Neural progenitor cell (in vitro differentiated cells): ENCODE measurements at places on chromosomes 4 and X. TPM values are rescaled to one million over a fixed set of nuclear protein-coding genes. Genes with fewer than 3 reads are reported as not detected.

GRCh38 chrX:9846631-9847030 is 60.4 kb downstream of the SHROOM2 start:
- DNase-seq = no peak

- DNase-seq = peak; percentile 7
Observed at GRCh38 chr4:25788703-25789238, 74.0 kb downstream of the SEL1L3 start.

DNA sequence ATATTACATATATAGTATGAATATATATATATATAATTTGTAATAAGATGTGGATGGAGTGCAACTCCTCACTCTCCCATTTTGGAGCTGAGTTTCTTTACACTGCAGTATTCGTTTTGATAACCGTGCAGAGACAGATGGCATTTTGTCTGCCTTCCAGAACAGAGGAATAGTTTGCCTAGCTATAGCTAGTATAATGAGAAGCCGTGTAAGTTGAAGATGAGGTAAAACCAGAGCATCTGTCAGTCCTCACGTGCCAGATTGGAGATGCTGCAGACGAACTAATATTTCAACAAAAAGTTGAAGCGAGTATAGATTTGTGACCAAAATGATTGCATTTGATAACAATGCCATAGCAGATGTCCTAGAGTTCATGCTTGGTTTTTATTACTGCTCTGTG is 180.6 kb downstream of the FMR1NB start:
- no peak for DNase-seq

FAM3A gene
- 4.5 and 16.8 TPM in 2 replicates for total RNA-seq

GRCh38 chr4:77065382-77065781 is 10.4 kb downstream of the CCNI start:
- DNase-seq = no peak

- no peak for DNase-seq
Observed at GRCh38 chr4:17188547-17189400, 290.3 kb upstream of the LDB2 start.

FBXW7 gene
- 43.9 TPM in 2 replicates for total RNA-seq

DNA sequence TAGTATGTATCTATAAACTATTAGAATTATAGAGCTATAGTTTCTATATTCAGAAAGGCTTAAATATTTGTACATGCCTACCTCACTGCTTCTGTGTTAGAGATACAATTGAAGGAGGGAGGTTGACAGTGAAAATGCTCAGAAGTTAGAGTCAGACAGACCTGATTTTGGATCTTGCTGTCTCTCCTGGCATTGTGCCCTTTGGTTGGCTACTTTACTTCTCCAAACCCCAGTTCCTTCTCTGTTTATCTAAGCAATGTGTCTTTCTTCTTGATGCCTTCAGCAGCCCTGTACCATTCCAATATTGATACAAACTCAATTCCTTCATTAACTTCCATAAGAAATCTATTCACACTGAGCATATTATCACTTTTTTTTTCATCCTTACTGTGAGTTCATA is 28.7 kb downstream of the CCNG2 start:
- no peak for DNase-seq

DNA sequence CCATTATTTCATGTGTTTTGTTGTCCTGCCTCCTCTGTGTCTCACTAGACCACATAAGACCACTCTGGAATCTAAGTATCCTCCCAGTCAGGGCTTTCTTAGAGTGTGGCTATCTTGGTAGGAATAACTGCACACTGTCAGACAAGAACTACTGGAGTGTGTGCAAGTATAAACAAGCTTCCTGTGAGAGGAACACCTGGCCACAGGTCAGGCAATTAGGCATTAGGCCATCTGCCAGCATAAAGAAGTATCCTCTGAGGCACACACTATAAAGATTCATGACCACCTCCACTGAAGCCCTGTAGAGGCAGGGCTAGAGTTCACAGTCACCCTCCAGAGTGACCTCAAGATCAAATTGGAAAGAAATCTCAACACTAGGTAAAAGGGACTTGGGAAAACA is 507.0 kb upstream of the PABPC4L start:
- DNase-seq = no peak

TMSB15C gene
- 18.8 and 20.6 TPM in 2 replicates for total RNA-seq

DIPK2B gene
- not detected in 2 replicates for total RNA-seq

DNA sequence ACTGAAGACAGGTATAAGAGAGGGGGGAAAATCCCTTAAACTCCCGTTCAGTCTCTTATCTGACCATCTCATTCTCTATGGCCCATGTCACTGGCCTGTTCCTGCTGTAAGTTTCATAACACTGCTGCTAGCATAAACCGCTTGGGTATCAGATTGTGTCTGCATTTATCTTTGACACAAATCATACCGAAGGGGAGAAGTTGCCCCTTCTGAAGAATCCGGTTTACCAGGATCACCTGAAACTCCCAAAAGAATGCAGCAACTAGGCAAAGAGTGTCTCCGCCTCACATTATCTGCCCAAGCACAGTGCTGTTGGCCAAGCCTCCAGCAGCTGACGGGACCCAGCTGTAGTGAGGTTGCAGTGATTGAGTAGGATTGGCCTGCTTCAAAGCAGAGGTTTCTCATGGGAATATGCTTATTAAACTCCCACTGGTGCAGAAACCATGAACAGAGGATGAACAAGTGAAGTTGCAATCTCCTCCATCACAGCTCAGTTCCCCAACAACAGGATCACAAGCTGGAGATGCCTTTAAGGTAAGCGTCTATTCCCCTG is 71.3 kb upstream of the PUDP start:
- no peak for DNase-seq

GRCh38 chr4:36493251-36493650 is 211.8 kb downstream of the DTHD1 start:
- no peak for DNase-seq

DNA sequence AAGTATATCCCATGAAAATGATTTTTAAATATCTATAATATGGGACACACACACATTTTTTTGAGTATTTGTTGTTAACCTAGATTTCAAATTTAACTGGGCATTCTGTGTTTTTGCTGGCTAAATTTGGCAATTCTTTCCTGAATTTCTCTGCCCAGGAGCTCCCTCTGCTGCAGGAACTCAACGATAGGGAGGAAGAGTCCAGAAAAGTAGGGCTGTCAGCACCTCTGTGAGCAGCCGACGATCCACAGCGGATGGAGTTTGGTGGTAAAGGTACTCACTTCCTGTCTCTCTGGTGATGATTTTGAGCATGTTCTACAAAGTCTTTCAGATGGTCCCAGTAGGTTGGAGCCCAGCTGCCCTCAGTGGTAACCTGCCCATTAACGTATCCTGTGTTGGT is 23.1 kb upstream of the TMEM184C start:
- DNase-seq = no peak

DNA sequence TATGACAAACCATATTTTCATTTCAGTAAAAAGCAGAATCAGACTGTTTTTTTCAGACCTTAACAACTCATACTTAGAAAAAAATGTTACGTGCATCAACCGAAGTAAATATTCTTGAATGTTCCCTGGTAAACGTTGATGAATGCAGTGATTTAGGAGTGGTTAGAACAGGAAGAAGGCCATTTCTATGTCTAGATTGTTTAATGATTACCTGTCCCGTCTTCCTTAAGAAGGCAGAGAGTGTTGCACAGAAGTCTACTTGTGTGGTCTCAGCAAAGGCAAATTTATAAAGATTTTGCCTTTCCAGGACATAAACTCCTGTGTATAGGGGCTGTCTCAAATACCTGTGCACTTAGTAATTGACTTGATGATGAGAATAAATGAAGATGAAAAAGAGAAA is 134.5 kb downstream of the MGST2 start:
- no peak for DNase-seq

DNA sequence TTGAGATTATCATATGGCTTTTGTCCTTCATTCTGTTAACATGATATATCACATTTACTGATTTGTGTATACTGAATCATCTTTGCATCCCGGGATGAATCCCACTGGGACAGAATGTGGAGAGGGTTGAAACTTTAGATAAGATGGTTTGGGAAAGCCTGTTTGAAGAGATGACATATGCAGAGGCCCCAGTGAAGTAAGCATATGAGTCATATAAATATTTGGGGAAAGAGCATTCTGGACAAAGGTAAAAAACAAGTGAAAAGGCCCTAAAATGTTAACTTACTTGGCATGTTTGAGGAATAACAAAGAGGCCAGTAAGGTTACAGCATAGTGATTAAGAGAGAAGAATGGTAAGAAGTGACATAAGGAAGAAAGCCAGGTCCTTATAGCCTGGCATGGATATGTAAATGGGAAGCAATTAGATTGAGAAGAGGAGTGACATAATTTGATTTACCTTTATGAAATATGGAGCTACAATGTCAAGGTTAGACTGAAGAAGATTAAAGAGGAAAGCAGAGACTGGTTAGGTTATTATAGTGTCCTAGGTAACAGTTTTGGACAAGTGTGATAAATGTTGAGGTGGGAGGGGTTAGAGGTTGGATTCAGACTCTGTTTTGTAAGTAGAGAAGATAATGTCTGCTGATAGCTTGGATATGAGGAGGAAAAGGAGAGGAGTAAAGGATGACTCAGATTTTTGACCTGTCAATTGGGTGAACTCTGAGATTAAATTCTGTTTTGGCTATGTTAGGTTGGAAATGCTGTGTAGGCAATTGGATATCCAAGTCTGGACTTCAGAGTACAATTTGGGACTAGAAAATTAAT is 54.6 kb upstream of the DRP2 start:
- DNase-seq = no peak

WNK3 gene
- total RNA-seq = 36.1 and 50.2 TPM in 2 replicates

GRCh38 chr4:147707892-147708672 is 23.8 kb upstream of the ARHGAP10 start:
- peak; percentile 63 for DNase-seq

- DNase-seq = no peak
Observed at GRCh38 chr4:118729287-118730286, 44.4 kb downstream of the METTL14 start.

DNA sequence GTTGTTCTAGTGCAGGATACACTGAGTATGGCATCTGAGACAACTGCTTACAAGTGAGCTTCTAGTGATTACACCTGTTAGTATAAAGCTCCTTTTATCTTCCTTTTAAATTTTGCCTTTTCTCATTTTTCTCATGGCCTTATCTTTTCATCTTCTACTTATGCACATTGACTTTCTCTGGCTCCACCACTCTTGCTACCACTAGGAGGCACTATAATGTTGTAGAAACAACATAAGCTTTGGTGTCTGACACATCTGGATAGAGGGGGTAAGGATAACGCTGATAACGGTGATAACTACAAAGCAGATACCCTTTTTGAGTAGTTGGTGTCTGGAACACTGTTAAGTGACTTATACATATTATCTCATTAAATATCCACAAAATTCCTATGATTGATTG is 187.4 kb upstream of the TEX13C start:
- DNase-seq = peak; percentile 29

GRCh38 chrX:42398967-42399631 is 378.9 kb downstream of the PPP1R2C start:
- no peak for DNase-seq

DNA sequence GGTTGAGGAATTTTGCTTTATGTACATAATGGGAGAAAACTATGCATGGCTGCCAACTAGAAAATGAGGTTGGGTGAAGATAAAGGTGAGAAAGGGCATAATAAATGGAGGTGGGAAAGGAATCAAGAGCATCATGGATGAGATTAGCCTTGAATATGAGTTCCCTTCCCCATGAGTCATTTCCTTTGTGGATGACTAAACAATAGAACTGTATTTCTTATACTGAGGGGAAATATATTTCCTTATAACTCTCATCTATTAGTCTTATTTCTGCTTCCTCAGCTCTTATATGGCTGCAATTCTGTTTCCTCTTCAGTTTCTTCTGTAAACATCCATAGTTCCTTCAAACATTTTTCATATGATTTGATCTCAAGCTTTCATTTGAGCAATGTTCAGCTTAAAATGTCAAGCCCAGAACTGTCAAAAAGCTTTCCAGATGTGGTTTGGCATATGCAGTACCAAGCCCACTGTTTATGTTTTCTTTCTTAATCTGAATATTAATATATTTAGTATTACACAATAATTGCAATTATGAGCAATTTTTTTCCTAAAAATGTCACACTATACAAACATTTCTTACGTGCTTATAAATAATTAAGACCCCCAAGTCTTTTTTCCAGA is 100.7 kb upstream of the GRPR start:
- no peak for DNase-seq

GRCh38 chr4:85715991-85716737 is 241.2 kb downstream of the ARHGAP24 start:
- DNase-seq = no peak

CBR4 gene
- total RNA-seq = 55.5 and 66.4 TPM in 2 replicates
